Gastroesophageal sphincter (tissue), 4 donors: ENCODE measurements at places on chromosomes 16 and 17.

- no peak for ATAC-seq
- H3K27me3 ChIP-seq: peaks cover 38% of the 10 kb centered on the region
- H3K4me3 ChIP-seq: peak overlapping the region; percentile 53
- H3K36me3 ChIP-seq: peaks cover 18% of the 10 kb centered on the region
- peaks cover 38% of the 10 kb centered on the region for H3K4me1 ChIP-seq
- H3K27ac ChIP-seq: peak overlapping the region; percentile 57
Observed at GRCh38 chr17:74842146-74842598, 17.5 kb downstream of the GRIN2C start.

- H3K4me1 ChIP-seq: no peaks in the 10 kb centered on the region
- H3K4me3 ChIP-seq: no peak overlapping the region
- ATAC-seq: no peak
- H3K27ac ChIP-seq: no peak overlapping the region
- H3K27me3 ChIP-seq: peaks cover 15% of the 10 kb centered on the region
Observed at GRCh38 chr17:16882243-16882925, 89.5 kb downstream of the TNFRSF13B start.

DNA sequence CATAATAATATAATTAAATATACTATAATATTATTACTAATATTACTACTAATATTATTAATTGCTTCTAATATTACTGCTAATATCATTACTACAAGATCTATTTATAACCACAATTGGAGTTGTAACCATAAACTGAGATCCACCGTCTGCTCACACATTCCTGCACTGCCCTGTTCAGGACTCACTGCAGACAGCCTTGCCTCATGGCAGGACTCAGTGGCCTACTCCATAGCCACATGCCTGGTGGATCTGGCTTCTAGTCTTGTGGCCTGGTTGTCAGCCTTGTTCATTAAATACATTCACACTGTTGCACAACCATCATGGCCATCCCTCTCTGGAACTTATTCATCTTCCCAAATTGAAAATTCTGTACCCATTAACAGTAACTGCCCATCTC, 48.0 kb downstream of the SRL start:
- no peak for ATAC-seq
- H3K4me3 ChIP-seq: no peak overlapping the region
- no peaks in the 10 kb centered on the region for H3K36me3 ChIP-seq
- H3K27ac ChIP-seq: no peak overlapping the region
- no peaks in the 10 kb centered on the region for H3K27me3 ChIP-seq

- ATAC-seq: peak; percentile 78
- no peaks in the 10 kb centered on the region for H3K27me3 ChIP-seq
- H3K27ac ChIP-seq: no peak overlapping the region
- no peak overlapping the region for H3K4me3 ChIP-seq
Observed at GRCh38 chr16:29710227-29711219, 31.5 kb downstream of the QPRT start.

DNA sequence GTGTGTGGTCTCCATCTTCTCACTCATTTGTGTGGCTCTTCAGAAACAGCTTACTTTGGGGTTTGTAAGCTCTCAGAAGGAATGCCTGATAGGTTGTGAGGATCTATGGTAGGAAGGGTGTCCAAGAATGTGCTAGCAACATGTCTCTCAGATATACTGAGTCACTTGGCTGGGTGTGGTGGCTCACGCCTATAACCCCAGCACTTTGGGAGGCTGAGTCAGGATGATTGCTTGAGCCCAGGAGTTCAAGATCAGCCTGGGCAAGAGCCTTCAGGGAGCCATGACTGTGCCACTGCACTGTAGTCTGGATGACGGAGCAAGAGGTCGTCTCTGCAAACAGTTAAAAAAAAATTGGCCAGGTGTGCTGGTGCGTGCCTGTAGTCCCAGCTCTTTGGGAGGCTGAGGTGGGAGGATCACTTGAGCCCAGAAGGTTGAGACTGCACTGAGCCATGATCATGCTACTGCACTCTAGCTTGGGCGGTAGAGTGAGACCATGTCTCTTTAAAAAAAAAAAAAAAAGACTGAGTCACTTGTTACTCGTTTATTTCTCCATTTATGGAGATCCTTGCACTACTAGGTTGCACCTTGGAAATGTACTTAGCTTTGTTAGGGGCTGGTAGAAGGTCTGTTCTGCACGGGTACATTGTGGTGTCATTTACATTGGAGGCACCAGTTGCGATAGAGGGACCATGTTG, 232.0 kb downstream of the SNX29 start:
- H3K36me3 ChIP-seq: peaks cover 13% of the 10 kb centered on the region
- no peak for ATAC-seq
- H3K4me1 ChIP-seq: no peaks in the 10 kb centered on the region
- no peaks in the 10 kb centered on the region for H3K27me3 ChIP-seq

DNA sequence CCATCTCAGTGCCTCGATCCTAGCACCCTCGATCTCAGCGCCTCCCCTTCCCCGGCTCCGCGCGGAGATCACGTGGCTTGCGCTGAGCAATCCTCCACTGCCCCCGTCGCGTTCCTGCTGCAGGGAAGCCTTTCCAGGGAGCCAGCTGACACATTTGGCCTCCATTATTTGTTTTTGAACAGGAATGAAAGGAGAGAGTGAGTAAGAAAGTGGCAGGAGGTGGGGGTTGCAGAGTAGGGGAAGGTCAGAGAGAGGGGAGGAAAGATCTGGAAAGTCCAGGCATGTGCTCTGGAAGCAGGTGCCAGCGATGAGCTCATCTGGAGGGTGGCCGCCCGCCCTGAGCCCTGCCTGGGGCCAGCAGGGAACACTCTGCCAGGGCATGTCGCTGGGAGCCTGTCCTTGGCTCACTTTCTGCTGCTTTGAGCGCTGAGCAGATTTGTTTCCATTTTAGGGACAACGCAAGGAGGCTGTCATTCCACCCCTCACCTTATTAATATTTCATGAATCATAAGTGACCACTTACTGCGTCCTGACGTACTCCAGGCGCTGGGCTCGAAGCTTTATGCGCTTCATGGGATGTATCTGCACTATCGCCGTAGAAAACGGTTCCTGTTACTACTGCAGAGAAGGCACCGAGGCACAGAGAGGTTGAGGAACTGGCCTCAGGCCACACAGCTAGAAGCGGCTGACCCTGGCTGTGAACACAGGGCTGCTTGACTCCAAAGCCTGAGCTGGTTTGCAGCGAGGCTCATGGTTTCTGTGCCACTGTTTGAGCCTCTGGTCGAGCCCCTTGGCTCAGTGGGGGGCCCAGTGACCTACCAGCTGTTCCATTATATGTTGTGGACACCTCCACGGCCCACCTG, 283.1 kb downstream of the SEC14L1 start:
- no peaks in the 10 kb centered on the region for H3K36me3 ChIP-seq
- peaks cover 100% of the 10 kb centered on the region for H3K4me1 ChIP-seq
- H3K4me3 ChIP-seq: no peak overlapping the region
- ATAC-seq: peak; percentile 84
- no peaks in the 10 kb centered on the region for H3K27me3 ChIP-seq

DNA sequence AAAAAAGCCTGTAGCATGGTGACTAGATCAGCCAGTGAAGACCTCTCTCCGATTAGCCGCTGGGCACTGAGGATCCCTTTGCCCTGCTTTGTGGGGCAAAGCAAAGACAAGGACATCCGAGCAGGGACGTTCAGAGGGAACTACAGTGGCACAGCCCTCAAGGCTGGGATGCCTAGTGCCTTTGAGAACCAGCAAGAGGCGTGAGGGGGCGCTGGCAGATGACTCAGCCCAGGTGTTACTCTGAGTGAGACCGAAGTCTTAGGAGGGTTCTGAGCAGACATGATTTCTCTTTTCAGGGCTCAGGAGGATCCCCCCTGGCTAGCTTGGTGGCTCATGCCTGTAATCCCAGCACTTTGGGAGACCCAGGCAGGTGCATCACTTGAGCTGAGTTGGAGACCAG, 178.6 kb downstream of the CPPED1 start:
- ATAC-seq: no peak
- H3K36me3 ChIP-seq: no peaks in the 10 kb centered on the region
- no peak overlapping the region for H3K27ac ChIP-seq
- no peaks in the 10 kb centered on the region for H3K4me1 ChIP-seq

- H3K27me3 ChIP-seq: no peaks in the 10 kb centered on the region
- H3K4me1 ChIP-seq: peaks cover 11% of the 10 kb centered on the region
- no peaks in the 10 kb centered on the region for H3K36me3 ChIP-seq
- H3K27ac ChIP-seq: no peak overlapping the region
- no peak for ATAC-seq
Observed at GRCh38 chr16:86090461-86091170, 191.7 kb downstream of the IRF8 start.

DNA sequence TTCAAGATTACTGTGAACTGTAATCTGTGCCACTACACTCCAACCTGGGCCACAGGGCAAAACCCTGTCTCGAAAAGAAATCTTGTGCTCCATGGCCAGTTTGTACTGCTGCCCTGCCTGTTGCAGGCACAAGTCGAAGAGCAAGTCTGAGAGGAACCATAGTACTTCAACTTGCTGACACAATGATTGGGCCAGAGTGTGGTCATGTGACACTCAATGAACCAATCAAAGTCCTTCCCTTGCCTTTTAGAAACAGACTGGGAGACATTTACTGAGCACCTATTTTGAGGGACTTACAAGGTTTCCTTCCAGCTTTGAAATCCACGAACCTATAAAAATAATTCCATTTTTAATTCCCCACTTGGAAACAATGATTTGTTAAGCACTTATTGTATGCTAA, 39.8 kb upstream of the TMC5 start:
- no peaks in the 10 kb centered on the region for H3K36me3 ChIP-seq
- peaks cover 11% of the 10 kb centered on the region for H3K4me1 ChIP-seq
- H3K27ac ChIP-seq: no peak overlapping the region
- no peak for ATAC-seq
- no peak overlapping the region for H3K4me3 ChIP-seq
- no peaks in the 10 kb centered on the region for H3K27me3 ChIP-seq

DNA sequence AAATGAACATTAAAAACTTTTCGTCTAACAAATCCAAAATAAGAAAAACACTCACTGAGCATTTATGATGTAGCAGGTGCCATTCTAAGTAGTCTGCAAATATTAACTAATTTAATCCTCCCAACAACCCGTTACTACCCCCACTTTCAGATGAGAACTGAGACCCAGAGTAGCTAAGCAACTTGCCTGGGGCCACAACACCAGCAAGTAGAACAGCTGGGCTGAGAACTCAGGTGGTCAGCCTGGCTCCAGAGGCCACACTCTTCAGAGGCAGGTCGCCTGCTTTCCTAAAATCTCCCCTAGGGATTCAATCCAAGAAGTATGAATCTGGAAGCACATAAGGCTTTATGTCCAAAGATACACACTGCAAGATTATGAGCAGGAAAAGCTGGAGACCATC, 6.2 kb downstream of the MBTPS1 start:
- no peaks in the 10 kb centered on the region for H3K27me3 ChIP-seq
- ATAC-seq: no peak
- H3K4me1 ChIP-seq: peaks cover 67% of the 10 kb centered on the region
- H3K36me3 ChIP-seq: no peaks in the 10 kb centered on the region
- H3K4me3 ChIP-seq: no peak overlapping the region
- H3K27ac ChIP-seq: no peak overlapping the region

DNA sequence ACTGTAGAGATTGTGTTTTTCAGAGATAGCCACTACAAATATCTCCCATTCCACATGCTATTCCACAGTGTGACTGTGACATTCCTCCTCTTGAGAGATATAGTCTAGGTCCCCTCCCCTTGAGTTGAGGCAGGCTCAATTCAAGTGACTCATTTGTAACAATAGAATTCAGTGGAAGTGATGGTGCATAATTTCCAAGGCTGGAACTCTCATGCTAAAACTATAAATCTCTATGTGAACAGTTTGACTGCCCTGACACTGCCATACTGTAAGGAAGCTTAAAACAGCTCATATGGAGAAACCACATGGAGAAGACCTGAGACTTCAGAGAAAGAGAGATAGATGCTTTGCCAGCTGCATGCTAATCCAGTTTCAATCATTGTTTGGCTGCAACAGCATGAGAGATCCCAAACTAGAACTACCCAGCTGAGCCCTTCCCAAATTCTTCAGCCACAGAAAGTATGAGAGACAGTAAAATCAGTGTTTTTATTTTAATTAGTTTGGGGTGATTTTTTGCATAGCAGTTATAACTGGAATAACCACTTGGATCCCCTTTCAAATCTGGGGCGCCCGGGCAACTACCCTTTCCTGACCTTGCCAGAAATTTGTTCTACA, 19.5 kb upstream of the CSNK2A2 start:
- no peak overlapping the region for H3K4me3 ChIP-seq
- H3K27me3 ChIP-seq: peaks cover 18% of the 10 kb centered on the region
- no peaks in the 10 kb centered on the region for H3K4me1 ChIP-seq

DNA sequence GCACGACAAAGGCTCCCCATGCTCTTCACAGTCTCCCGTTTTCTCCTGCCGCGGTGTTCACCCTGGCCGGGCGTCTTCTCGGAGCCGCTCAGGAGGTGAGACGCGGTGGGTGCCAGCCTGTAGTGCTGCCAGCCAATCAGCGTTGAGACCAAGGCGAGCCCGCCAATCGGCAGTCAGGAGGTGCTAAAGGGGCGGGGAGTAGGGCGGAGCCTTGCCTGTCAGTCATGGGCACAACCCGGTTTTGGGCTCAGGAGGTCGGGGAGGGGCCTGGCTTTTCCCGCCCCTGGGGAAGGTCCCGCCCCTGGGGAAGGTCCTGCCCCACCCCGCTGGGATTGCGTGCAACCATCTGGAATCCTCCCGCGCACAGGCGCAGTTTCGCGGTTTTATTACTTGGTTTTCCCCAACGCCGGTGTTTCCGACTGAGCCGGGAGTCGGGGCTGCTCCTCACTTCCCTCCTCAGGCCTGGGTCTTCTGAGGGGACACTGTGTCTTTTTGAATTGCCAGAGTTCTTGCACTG, at the start of gene PRDM7:
Gene PRDM7, minus strand, starts transcription at position 92 of the 517 bp plus-strand sequence. CDS start 1,421 bp downstream, outside the sequence.
- H3K36me3 ChIP-seq: no peaks in the 10 kb centered on the region
- H3K4me1 ChIP-seq: no peaks in the 10 kb centered on the region
- peak within 1 kb of the TSS; percentile 75 for H3K27ac ChIP-seq
- H3K27me3 ChIP-seq: no peaks in the 10 kb centered on the region
- ATAC-seq: peak; percentile 96

- no peaks in the 10 kb centered on the region for H3K36me3 ChIP-seq
- H3K4me3 ChIP-seq: no peak overlapping the region
- no peak for ATAC-seq
Observed at GRCh38 chr17:34840750-34841149, 120.5 kb downstream of the CCT6B start.

DNA sequence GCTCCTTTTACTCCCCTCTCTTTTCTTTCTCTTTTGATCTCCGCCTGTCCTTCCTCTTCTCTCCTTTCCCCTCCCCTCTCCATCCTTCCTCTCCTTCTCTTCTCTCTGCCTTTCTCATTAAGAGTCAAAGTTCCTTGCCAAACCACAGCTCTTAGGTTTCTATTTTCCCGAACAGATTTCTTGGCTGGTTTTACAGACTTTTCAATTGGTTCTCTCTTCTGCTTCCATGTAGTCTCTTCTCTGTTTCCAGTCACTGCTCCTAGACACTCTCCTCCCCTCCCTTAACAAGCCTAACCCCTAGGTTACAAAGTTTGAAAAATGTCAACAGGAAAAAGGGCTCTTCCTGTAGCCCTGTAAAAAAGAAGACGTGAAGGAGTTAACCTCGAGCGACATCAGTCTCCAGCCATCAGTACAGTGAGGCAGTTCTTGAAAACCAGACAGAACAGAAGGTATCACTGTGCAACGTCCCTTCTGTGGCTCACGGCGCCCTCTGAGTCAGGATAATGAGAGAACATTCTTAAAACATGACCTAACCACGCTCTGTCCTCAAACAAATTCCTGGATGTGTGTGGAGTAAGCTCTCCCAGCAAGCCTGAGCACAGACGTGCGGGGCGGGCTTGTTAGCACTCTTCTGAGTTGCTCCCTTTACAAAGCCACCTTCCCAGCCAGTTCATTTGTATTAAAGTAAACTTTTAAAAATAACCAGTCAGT, 11.6 kb upstream of the MARCHF10 start:
- peak overlapping the region; percentile 35 for H3K27ac ChIP-seq
- no peak overlapping the region for H3K4me3 ChIP-seq
- H3K36me3 ChIP-seq: no peaks in the 10 kb centered on the region
- H3K27me3 ChIP-seq: no peaks in the 10 kb centered on the region
- ATAC-seq: peak; percentile 94
